ENCODE measurements at places on chromosomes 5 and 9.

- no peak for DNase-seq
Measured at GRCh38 chr9:121924700-121925099, 168.4 kb downstream of the TTLL11 start.

DNA sequence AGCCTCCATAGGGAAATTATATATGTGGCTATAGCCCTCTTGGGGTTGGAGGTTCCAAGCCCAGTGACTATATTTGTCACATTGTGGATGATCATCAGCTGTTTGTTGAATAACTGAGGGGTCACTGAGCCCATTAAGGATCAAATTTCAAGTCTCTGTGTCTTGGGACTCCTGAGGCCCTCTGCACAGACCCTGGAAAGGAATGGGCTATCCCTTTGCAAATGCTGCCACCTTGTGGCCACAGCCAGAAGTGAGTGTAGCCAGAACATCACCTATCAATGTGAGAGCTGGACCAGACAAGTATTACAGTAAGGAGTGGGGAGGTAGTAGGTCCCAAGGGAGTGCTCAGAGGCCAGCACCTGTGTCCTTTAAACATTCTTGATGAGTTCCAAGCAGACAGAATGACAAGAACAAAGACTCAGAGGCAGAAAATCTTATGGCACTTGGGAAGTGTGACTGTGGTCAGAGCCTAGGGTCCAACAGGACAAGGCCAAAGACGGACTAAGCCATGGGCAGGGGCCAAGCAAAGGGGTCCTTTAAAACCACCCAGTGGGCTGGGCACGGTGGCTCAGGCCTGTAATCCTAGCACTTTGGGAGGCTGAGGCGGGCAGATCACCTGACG is 8.2 kb downstream of the RPP25L start:
- no peak for DNase-seq

DNA sequence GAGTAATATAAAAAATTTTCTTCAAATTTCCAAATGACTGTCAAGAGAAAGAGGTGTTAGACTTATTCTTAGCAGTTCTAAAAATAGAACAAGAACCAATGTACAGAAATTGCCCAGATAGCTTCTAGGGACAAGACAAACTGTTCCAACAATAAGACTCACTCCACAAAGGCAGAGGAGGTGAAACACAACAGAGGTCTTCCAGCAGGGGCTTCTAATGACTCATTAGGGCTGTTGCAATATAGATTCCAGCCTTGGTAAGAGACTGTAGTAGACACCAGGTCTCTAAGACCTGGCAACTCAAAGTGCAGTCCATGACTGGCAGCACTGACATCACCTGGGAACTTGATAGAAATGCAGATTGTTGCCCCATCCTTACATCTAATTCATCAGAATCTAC is 134.6 kb upstream of the VLDLR start:
- no peak for DNase-seq

- DNase-seq, result no peak
Measured at GRCh38 chr5:131634238-131634637, 791 bp downstream of the RAPGEF6 start.

DNA sequence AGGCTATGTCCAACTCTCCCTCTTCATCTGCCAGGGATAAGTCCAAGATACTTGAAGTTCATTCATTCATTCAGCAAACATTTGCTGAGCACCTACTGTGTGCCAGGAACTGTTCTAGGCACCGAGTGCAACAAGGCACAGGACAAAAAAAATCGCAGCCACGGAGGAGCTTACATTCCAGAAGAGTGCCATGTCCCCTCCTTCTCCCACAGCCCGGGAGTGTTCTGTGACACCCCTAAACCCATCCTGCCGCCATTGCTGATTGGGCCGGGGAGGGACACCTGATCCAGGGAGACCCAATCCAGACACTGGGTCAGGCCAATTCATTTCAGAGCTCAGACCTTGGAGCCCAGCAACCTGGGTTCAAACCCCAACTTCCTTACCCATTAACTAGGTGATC is 58.1 kb upstream of the NEURL1B start:
- no peak for DNase-seq

DNA sequence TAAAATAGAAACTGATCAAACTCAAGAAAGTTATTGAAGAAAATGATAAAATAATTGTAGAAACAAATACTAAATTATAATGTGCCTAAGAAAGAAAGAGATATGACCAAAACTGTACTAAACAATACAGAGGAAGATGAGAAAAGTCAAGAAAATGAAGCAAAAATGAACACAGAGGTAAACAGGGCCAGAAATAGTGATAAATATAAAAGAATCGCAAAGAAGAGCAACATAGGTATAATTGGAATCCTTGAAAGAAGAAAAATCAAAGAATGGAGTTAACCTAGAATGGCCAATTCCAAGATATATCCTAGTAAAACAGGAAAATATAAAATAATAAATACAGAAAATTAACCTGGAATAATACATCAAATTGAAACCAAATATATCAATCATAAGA is 69.6 kb downstream of the CSF2 start:
- DNase-seq, result no peak

- DNase-seq, result no peak
Measured at GRCh38 chr9:98312365-98312764, 56.9 kb upstream of the TBC1D2 start.

DNA sequence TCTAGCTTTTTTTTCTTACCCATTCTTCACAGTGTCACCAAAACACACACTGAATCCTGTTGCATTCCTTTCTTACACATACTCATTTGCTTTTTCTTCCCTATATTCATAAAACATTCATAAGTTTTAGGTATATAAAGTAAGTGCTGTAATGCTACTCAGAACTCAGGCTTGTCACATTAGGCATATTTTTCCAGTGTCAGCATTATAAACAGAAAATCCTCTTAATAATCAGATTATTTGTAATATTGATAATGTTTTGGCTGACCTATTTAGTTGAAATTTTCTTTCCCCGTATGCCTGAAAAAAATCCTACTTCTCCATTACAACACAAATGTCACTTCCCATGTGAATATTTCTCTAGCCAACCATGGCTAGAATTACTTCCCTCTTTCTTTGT is 743.0 kb upstream of the NUDT12 start:
- no peak for DNase-seq

DNA sequence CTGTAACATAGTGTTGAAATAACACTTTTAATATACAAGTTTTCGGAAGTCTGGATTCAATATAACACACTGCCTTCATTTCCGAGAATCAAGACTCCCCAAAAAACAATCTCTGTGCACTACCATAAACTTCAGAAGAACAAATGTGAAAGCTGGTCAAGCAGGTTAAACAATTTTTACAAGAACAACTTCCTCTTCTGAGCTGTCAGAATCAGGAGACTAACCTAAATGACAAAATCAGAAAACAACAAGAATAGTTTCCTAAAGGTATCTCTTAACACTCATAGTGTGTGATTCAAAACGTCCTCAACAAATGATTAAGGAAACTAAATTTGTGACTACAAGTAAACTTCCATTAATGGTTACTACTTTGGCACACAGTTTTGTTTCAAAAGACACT is 11.6 kb downstream of the C9orf72 start:
- no peak for DNase-seq

DNA sequence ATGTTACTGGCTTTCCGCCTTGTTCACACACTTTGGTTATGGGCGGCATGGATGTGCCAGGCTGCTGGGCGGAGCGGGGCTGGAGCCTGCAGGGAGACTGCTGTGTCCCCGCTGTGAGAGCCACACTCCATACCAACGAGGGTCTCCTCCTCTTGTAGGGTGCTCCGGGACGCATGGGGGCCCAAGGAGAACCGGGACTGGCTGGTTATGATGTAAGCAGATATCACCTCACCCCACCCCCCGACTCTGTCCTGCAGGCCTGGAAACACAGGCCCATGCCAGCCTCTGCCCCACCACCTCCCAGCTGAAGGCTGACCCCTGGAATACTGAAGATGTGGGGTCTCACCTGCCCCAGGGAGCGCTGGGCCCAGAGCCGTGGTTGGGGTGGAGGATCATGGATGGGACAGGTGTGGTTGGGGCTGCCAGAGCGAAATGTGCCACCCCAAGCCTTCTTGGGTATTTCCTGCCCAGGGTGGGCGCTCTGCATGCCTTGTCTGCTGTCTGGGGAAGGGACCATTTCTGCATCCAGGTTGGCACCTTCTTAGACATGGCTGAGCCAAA is 39.3 kb upstream of the ORM1 start:
- no peak for DNase-seq

GRCh38 chr5:61281686-61282085 is 50.4 kb upstream of the ZSWIM6 start:
- no peak for DNase-seq

GRCh38 chr5:178359738-178360137 is 127.1 kb upstream of the PHYKPL start:
- no peak for DNase-seq

- DNase-seq, result no peak
Measured at GRCh38 chr5:96961053-96961452, 25.2 kb downstream of the LNPEP start.

GRCh38 chr9:95629585-95629984 is 112.8 kb upstream of the PTCH1 start:
- DNase-seq, result no peak

- no peak for DNase-seq
Measured at GRCh38 chr5:76682387-76682786, 33.5 kb upstream of the F2R start.

DNA sequence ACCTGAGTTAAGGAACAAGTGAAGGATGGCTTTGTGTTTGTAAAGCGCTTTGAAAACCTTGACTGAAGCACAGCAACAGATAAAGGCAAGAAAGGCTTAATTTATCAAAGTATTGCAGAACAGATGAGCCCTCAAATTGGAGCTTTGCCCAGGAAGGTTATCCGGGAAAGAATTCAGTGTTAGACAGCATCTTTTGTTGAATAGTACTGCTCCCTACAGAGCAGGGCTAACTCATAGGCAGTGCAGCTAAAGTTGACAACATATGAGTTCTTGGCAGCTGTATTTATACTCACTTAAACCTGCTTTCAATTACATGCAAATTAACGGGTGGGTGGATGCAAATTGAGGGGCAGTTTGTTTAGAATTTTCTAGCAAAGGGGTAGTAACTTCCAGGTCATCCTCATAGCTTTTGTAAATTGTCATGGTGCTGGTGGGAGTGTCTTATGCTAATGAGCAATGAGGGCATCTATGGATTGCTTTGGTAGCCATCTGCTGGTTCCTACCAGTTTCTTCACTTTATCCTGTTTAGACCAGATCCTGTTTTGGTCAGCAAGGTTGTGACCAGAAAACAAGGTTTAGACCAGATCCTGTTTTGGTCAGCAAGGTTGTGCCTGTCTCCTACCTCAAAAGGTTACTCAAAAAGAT is 105.8 kb downstream of the GDA start:
- DNase-seq, result no peak
